ENCODE measurements at places on chromosomes 3 and 15. TPM values are rescaled to one million over a fixed set of nuclear protein-coding genes. Genes with fewer than 3 reads are reported as not detected.
A peak's percentile ranks its signal among the peaks of the same experiment; 100 is the strongest.

DNA sequence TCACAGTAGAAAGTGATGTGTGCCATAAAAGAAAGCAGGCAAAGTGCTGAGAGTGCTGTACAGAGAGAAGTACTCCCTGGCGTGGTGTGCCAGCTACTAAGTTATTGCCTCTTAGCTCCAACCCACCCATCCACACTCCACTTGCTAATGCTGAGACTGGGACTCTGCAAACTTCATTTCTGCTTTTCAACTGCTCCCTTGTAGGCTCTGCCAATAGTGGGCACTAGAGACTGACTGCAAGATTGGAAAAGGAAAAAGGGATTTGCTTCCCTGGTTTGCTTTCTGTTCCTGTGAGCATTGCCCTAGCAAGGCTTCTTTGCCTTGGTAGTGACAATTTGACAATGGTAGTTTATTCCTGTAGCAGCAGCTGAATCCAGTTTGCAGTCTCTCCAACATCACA, 56.5 kb upstream of the TMEM108 start:
- no peaks in the 10 kb centered on the region for H3K36me3 ChIP-seq
- no peak overlapping the region for H3K4me3 ChIP-seq
- H3K4me1 ChIP-seq = no peaks in the 10 kb centered on the region

DNA sequence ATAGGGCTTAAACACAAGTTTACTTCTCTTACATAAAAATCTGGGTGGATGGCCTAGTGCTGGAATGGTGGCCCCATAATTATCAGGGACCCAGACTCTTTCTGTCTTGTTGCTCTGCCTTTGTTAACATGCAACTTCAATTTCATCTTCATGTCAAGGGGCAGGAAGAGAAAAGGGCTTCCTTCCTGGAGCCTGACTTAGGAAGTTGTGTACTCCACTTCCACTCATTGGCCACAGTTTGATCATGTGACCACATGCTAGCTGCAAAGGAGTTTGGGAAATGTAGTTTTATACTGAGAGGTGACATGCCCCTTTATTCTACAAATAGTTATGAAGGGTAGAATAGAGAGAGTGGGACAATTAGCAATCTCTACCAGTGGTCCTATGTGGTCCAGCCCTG, 39.3 kb downstream of the RHCG start:
- no peak for DNase-seq
- no peak overlapping the region for H3K4me3 ChIP-seq
- H3K27ac ChIP-seq = no peak overlapping the region
- no peaks in the 10 kb centered on the region for H3K4me1 ChIP-seq

GRCh38 chr15:23444269-23444668, 2.8 kb downstream of the GOLGA6L2 start:
- no peaks in the 10 kb centered on the region for H3K4me1 ChIP-seq
- DNase-seq = no peak
- no peaks in the 10 kb centered on the region for H3K27me3 ChIP-seq
- no peaks in the 10 kb centered on the region for H3K36me3 ChIP-seq
- no peak overlapping the region for H3K27ac ChIP-seq

DNA sequence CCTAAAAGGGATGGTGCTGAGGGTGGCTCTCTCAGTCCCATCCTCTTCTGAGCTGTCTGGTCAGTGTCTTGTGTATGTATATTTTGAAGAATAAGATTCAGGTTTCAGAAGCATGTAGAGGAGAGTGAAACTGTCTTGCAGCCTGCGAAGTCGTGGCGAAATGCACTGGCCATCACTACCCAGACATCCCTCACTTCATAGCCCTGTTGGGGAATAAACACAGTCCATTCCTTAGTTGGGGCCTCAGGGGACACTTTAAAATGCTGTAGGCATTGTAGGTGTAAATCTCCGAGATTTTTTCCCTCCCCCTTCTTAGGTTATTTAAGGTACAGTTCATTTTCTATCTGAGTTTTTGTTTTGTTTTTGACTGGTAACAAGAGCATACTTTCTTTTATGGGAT, 93.8 kb downstream of the DNASE1L3 start:
- peaks cover 15% of the 10 kb centered on the region for H3K36me3 ChIP-seq
- no peak for DNase-seq
- no peak overlapping the region for H3K4me3 ChIP-seq
- H3K27ac ChIP-seq = peak overlapping the region; percentile 60
- H3K27me3 ChIP-seq = no peaks in the 10 kb centered on the region
- peaks cover 27% of the 10 kb centered on the region for H3K4me1 ChIP-seq

DNA sequence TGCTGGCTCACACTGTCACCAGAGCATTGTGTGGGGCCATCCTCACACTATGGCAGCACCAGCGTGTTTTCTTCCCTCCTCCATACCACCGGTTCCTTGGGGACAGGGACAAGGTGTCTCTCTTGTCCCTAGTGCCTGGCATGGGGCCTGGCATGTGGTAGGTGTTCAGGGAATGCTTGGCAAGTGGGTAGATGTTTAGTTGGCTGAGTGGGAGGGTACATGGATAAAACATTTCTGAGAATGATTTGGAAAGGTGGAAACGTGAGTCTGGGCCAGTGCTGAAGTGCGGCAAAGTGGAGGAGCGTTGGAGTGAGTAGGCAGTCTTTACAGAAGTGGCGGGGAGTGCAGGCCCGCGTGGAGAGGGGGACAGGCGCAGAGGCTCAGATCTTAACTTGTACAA, 15.0 kb downstream of the SNAPC5 start:
- H3K27me3 ChIP-seq = no peaks in the 10 kb centered on the region
- no peak overlapping the region for H3K27ac ChIP-seq
- no peak for DNase-seq
- no peaks in the 10 kb centered on the region for H3K4me1 ChIP-seq

- H3K4me1 ChIP-seq = no peaks in the 10 kb centered on the region
- H3K4me3 ChIP-seq = no peak overlapping the region
- H3K27ac ChIP-seq = no peak overlapping the region
- no peak for DNase-seq
- H3K27me3 ChIP-seq = no peaks in the 10 kb centered on the region
These were observed 73.6 kb downstream of the TM4SF4 start for GRCh38 chr3:149547954-149548668.

DNA sequence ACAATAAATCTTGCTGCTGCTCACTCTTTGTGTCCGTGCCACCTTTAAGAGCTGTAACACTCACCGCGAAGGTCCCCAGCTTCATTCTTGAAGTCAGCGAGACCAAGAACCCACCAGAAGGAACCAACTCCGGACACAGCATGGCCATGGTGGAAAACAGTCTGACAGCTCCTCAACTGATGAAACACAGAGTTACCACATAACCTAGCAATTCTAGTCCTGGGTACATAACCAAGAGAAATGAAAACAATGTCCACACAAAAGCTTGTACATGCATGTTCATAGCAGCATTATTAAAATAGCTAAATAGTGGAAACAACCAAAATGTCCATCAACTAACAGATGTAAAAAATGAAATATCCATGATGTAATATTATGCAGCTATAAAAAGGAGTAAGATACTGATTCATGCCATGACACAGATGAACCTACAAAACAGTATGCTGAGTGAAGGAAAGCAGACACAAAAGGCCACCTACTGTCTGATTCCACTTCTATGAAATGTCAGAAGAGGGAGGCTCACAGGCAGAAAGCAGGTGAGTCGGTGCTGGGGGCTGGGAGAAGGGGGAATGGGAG, 36.8 kb downstream of the VGLL4 start:
- no peak for DNase-seq
- H3K36me3 ChIP-seq = no peaks in the 10 kb centered on the region
- H3K27ac ChIP-seq = no peak overlapping the region
- H3K27me3 ChIP-seq = no peaks in the 10 kb centered on the region
- H3K4me3 ChIP-seq = no peak overlapping the region

DNA sequence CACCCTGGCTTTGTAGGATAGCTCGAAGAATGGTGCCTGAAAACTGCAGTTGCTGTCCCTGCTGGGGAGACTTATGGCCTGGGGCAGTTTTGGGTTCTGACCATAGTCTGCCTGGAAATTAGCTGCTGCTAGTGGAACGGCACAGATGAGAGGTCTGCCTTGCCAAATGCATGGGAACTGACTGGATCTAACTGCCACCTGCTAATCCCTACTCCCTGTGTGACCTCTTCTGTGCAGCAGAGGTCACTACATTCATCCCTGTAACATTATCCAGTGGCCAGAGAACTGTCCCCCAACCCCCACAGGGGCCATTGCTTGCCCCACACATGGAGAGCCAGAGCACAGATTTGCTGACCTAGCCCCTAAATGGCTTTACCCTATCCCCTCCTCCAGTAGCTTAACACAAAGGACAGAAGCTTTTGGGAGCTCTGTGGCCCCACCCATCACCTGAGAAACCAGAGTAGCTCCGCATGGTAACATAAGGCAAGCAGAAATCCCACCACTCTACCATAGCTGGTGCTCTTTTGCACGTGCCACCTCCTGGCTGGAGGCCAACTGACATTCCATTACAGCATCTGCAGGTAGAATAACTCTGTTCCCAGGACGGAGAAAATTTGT, 840.0 kb downstream of the EPHA3 start:
- no peak overlapping the region for H3K4me3 ChIP-seq
- no peak for DNase-seq
- no peak overlapping the region for H3K27ac ChIP-seq
- H3K36me3 ChIP-seq = no peaks in the 10 kb centered on the region
- no peaks in the 10 kb centered on the region for H3K27me3 ChIP-seq

DNA sequence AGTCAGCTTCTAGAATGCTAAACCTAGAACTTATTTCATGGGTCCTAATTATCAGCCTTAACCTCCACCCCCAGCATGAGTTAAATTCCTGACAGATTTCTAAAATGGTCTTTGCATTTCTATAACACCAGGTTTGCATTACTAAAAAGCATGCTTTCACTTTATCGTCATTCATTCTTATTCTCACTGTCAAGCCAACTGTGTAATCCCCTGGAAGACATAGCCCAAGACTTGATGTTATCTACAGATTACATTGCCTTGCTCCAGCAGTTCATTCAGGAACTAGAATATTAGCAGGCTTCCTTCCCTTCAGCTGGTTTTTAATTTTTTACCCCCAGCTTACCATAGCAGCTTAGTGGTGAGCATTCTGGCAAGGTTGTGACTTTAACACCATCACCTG, 184.0 kb downstream of the SLCO3A1 start:
- no peak for DNase-seq
- no peaks in the 10 kb centered on the region for H3K36me3 ChIP-seq
- H3K27me3 ChIP-seq = no peaks in the 10 kb centered on the region
- H3K27ac ChIP-seq = no peak overlapping the region

Gene KCNMB2
- not detected for total RNA-seq

Gene POPDC2
- 8.0 TPM for total RNA-seq
